ENCODE measurements at places on chromosomes 2 and 18.

DNA sequence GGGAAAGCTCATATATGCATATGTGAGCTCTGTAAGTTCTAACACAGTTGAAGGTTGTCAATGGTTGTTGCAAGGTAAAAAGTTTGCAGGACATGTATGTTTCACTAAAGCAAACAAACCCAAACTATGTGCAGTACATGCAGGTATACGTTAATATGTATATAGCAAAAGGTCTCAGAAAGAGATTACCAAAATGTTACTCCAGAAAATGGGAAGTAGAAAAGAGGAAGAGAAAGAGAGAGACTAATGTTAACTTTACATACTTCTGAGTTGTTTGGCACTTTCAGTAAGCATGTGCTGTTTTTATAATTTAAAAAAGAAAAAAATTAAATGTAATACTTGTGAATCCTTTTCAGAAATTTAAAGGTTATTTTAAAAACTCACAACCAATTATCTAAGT is 32.8 kb upstream of the PEX13 start:
- DNase-seq, result no peak

- no peak for DNase-seq
These were observed 859.2 kb downstream of the CNTNAP5 start for GRCh38 chr2:124884315-124884714.

- peak; percentile 40 for DNase-seq
These were observed 979 bp downstream of the LONRF2 start for GRCh38 chr2:100321179-100321865.

DNA sequence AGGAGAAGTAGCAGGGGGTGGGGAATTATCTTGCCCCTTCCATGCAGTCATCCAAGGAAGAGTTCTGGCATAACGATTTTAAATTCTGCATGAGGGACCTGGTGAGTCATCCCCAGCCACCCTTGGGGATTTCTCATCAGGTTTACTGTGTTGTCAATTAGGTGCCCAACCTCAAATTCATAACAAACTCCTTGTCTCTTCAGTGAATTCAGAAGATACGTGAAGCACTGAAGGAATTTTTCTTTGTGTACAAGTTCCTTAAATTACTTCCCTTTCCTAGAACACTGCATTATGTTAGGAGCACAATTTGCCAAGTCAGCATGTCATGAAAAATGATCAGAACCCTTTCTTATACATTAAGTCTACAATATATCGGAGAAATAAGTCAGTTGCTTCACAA is 70.8 kb upstream of the NOSTRIN start:
- DNase-seq, result no peak

- no peak for DNase-seq
These were observed 1.4 kb downstream of the ANKRD44 start for GRCh38 chr2:197308996-197309690.

DNA sequence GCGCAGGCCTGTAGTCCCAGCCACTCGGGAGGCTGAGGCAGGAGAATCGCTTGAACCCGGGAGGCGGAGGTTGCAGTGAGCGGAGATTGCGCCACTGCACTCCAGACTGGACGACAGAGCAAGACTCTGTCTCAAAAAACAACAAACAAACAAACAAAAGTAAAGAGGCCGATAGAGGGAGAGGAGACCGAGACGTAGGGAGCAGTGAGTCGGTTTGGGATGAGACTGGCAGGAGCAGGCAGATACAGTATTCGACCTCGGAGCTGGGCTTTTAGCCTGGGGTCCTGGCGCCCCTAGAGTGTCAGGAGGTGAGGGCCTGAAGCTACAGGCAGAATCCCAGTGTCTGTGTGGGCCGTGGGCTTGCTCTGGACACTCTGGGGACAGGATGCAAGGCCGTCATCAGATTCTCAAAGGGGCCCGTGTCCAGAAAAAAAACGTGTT is 51.2 kb downstream of the SLC4A1AP start:
- no peak for DNase-seq

GRCh38 chr2:240384711-240385450 is 50.6 kb upstream of the GPC1 start:
- DNase-seq, result no peak

DNA sequence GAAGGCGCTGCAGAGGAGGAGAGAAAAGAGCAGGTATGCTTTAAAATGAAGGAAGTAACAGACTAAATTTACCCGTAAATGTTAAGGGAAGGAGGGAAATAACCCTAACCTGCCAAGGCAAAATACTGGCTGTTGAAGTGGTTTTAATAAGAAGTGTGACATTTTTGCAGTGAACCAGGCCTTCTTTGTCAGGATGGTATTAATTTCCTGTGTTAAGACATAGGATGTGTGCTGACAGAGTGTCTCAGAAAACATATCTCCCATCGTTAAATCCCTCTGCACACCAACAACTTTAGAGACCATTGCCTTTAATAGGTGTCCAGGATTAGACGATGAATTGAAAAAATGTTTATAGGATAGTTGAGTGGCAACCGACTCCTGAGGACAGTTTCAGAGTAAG is 9.9 kb downstream of the TTC39C start:
- DNase-seq, result no peak

DNA sequence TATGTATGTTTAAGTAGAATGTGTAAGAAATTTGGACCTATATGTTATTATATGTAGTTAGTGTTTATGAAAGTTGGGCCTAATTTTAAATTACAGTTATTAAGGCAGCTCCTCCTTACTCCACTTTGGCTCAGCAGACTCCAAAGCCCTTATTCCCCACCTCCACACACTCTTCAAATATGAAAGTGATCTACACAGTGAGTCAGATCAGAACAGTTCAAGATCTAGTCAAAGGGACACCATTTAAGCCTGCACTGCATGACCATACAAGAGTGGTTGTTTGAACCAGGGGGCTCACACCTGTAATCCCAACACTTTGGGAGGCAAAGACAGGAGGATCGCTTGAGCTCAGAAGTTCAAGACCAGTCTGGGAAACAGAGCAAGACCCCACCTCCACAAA is 21.2 kb upstream of the PMAIP1 start:
- no peak for DNase-seq

DNA sequence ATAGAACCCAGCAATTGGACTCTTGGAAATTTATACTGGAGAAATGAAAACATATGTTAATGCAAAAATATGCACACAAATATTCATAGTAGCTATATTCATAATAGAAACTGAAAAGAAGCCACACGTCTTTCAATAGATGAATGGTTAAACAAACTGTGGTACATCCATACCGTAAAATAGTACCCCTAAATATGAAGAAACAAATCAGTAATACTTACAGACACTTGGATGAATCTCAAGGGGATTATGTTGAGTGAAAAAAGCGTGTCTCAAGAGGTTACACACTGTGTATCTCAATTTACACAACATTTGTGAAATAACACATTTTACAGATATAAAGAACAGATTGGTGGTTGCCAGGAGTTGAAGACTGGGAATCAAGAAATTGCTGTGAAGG is 61.1 kb upstream of the ARHGAP15 start:
- no peak for DNase-seq

DNA sequence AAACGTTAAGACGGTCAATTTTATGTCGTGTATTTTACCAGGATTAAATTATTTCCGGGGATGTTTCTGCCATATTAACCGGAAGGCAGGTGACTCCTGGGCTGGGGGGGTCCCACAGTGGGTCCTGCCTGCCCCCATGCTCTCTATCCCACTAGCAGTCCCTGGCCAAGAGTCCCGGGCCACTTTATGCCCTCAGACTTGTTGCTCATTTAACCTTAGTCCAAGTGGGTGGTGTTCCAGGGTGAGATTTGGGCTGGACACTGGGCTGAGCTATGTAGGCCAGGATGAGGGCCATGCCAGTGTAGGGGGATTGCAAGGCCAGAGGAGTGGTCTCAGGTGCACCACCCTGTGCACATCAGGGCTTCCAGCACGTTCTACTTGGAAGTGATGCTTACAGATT is 24.1 kb downstream of the TWIST2 start:
- no peak for DNase-seq

- no peak for DNase-seq
These were observed 448.8 kb downstream of the TXNL1 start for GRCh38 chr18:56189615-56190014.

- no peak for DNase-seq
These were observed 75.7 kb upstream of the CDCA7 start for GRCh38 chr2:173278794-173279526.

DNA sequence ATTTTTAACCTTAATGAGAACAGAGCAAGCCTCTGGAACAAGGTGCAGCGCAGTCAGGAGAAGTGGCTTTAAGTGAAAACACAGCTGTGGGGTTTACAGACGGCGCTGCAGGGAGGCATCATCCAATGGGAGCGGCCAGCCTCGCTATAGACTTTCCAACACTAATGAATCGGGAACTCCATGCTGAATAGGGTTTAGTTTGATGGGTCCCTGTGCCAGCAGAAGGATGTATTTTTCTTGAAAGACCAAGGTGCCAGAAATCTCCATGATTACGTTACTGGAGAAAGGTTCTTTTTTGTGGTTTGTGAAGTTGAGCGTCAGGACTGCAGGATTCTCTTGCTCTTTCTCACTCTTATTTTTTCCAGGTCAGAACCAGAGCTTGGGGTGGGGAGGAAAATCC is 87.9 kb upstream of the ALPP start:
- no peak for DNase-seq

DNA sequence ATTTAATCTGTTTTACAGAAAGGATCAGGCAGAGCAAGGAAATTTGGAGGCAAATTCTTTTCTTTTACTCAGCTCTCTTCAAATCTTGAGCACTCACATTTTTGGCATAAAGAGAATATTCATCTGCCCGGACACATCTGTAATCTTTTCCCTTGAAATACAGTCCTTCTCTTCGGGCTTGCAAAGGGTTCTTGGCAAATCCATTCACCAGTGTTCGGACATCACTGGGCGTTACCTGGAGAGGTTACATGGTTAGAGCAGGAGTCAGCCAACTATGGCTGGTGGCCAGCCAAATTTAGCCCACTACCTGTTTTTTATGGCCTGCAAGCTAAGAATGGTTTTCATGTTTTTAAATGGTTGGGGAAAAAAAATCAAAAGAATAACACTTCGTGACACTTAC is 2.1 kb downstream of the PFN4 start:
- DNase-seq, result no peak

DNA sequence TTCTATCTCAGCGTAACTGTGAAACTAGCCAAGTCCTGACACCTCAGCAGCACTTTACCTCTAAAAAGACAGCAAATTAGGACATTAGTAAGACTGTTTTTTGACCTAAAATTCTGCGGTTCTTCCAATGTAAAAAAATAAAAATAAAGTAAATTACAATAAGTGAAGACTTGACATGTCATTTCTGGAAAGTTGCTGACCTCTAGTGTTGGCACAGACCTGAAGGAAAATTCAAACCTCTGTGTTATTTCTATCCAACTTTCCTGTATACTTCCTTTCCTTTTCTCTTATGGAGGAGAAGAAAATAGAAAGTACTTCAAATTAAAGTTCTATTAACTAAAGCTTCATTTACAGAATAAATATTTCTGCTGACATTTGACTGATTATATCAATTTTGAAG is 110.6 kb downstream of the TMEM182 start:
- no peak for DNase-seq

GRCh38 chr2:196101325-196101991 is 32.8 kb upstream of the DNAH7 start:
- no peak for DNase-seq

DNA sequence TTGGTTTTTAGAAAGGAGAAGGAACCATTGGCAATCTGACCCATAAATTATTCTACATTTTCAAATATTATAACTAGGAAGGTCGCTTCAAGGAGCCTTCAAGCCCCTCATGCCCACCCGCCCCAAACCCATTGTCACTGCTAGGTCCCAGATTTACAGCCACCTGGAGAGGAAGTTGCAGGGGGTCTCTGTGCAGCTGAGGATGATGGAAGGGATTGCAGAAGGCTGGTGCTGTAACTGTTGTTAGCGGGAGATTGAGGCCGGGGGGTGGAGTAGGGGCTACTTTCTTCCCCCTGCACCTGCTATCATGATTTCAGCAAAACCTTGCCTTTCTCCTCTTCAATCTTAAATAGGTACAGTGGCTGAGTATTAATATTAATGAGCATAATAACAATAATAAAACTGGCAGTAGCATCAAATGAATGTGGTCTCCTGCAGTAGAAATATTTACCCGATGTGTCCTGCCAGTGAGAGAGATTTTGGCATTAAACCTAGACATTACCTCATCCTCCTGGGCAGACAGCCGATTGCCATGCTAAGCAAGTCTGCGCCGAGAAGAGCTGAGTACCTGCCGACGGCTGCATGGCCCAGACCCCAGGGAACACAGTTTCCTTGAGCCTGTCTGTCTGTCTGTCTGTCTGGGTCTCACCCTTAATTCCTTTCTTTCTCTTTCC is 225.4 kb downstream of the FAM210A start:
- DNase-seq, result no peak

- no peak for DNase-seq
These were observed 65.6 kb downstream of the SH3RF3 start for GRCh38 chr2:109194620-109194937.

DNA sequence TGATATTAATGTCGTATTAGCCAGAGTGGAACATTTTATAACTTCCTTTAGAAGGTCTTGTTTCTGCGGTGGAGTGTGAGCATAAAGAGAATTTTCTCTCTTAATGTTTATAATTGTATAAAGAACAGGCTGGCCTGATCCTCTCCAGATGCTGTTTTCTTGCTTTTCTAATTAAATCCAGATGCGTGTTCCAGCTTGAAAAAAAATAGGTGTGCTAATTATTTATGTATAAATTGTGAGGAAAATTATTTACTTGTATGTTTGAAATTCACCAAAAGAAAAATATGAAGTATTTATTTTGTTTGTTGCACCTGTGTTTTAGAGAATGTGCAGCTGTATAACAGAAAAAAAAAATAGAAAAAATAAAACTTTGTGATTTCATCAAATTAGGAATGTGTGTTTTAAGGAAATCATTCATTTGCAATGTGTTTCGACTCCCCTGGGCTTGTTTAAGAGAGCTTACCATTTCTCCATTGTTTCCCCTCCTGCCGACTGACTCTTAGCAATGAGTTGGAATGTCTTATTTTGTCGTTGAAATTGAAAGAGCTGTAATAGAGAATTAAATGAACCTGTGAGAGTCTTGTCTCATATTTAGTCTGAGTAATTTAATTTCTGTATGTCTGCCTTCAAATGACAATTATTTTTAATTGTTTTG is 220.1 kb upstream of the NXPH2 start:
- no peak for DNase-seq

DNA sequence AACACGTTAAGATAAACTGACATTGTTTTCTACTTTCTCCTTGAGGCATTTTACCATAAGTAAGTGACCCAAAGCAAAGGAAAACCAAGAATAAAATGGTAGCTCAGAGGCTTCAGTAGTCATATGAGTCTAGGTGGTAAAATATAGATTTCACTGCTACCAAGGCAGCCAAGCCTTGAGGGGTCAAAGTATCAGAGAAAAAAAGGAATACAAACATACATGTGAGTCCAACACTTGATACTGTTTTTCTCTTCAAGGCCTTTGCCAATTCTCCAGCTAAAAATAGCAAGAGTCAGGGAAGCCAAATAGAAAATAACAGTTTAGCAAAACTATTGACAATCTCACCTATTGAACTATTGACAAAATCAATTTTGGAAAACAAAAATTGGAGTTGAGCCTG is 925.9 kb downstream of the BCL11A start:
- no peak for DNase-seq

- no peak for DNase-seq
These were observed 173.2 kb downstream of the MYCN start for GRCh38 chr2:16113568-16113967.

GRCh38 chr2:32622570-32623310 is 5.1 kb upstream of the TTC27 start:
- no peak for DNase-seq
